Kidney capillary endothelial cell (primary cell): ENCODE measurements at places on chromosomes 2 and 18.
A peak's percentile ranks its signal among the peaks of the same experiment; 100 is the strongest.

GRCh38 chr2:58137856-58138255 is 91.2 kb downstream of the VRK2 start:
- peak; percentile 7 for DNase-seq

GRCh38 chr2:60549238-60549927 is 4.1 kb downstream of the BCL11A start:
- DNase-seq: no peak

- no peak for DNase-seq
Observed at GRCh38 chr2:167595839-167596471, 651.4 kb downstream of the STK39 start.

DNA sequence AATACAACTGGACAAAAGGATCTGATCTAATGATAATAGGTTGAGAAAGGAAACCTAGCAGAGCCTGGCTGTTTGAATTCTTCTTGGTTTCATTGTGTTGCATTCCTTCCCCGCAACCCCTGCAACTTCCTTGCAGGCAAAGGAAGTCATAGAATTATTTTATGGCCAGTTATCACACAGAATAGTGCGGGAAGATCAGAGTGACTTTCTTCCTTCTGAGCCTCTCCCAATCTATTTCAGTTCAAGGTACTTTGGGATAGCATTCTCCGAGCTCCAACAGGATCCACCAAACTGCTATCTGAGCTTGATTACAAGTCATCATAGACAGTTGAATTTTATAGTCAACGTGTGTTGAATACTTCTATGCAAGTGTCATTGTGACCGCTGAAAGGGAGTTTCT is 441.1 kb downstream of the DCC start:
- no peak for DNase-seq

- no peak for DNase-seq
Observed at GRCh38 chr18:45270289-45270771, 344.9 kb upstream of the SLC14A2 start.

- DNase-seq: no peak
Observed at GRCh38 chr2:168639441-168639898, 163.0 kb upstream of the NOSTRIN start.

DNA sequence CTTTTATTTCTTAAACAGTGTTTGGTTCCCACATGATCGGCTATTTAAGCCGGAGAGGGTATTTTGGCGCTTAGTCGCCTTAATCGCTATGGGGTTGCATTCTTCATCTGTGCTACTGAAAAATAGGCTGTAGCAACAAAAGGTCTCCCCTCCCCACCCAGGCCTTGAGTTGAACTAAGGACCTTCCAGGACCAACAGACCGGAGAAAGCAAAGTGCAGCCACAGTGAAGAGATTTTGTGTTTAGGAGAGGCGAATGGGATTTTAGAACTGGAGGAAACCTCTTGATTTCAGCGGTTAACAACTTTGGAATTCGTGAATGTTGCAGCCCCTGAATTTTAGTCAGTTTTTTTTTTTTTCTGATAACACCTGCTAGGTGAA is 1.4 kb downstream of the ITGA6 start:
- DNase-seq: no peak

GRCh38 chr18:57035590-57035989 is 111.3 kb upstream of the BOD1L2 start:
- no peak for DNase-seq

DNA sequence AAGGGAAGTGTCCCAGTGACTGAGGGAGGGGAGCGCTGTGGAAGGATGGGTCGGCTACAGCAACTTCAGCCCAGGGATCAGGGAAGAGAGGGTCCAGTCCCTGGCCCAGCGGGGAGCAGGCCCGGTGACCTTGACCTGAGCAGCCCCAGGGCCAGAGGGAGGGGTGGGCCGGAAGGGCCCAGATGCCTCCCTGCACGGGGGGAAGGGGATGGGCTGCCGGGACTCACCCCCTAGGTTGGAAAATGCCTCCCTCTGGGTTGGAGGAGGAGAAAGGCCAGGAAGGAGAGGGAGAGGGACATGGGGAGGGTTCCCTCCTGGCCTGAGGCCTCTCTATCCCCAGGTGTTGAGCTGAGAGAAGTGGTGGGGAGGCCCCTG is 19.8 kb downstream of the GPC1 start:
- DNase-seq: no peak

DNA sequence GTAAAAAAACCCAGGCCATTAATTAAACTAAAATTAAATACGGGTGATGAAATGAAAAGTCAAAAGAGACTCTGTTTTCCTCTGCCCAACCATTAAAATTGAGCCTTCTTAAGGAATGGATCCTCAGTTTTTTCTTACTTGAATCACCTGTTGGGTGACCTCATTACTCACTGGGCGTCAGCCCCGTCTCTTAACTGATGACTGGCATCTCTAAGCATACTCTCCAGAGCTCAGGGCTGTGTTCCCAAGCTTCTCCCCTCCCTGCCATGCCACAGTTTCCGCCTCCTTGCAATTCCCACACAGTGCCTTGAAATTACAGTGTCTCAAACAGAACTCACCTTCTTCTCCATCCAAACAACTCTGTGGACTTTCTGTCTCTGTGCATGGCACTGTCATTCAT is 421.1 kb upstream of the CELF4 start:
- no peak for DNase-seq

DNA sequence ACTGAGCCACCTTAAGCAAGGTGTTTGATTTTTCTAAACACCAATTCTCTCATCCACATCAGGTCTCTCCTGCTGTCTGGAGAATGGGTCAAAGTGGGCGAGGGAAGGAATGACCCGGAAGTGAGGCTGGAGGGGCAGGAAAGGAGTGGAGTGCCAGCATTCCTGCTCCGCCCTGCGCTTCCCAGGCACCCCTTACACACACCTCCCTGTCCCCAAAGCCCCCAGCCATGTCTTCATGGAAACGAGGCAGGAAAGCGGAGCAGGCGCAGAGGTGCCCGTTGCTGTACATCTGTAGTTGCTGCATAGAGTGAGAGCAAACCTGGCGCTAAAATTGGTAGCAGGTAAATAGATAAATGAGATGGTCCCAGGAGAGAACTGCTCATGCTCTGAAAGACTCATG is 27.2 kb upstream of the NT5DC4 start:
- no peak for DNase-seq

DNA sequence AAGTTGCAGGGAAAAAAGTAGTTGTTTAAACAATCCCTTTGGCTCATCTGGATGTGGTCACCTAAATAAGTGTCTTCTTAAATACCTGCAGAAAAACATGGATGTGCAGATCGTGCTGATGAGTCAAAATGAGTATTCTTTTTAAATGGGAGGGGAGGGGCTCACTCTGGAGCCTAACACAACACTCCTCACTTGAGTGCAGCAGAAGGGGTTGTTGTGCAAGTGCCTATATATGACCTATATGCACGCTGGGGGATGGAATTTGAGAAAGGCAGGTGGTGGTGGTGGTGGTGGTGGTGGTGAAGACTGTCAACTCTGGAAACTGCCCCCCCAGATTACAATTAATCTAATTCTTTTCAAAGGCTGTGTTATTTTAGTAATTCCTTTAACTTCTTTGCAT is 77.9 kb upstream of the FAM124B start:
- no peak for DNase-seq

DNA sequence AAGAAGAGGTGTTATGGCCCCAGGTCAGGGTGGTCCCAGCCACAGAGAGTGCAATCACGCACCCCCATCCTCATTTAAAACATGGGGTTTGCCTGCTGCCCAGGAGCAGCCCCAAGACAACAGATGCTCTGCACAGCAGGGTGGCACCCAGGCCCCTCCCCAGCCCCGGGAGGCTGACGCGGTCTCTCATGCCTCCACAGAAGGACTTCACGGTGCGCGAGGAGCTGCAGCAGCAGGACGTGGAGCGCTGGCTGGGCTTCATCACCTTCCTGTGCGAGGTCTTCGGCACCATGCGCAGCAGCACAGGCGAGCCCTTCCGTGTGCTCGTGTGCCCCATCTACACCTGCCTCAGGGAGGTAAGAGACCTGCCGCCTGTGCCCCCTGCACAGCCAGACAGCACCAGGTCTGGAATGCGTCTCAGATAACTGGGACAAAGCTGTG is 133.7 kb downstream of the SMAD7 start:
- DNase-seq: no peak

- no peak for DNase-seq
Observed at GRCh38 chr18:70005580-70005979, 57.9 kb upstream of the CD226 start.

DNA sequence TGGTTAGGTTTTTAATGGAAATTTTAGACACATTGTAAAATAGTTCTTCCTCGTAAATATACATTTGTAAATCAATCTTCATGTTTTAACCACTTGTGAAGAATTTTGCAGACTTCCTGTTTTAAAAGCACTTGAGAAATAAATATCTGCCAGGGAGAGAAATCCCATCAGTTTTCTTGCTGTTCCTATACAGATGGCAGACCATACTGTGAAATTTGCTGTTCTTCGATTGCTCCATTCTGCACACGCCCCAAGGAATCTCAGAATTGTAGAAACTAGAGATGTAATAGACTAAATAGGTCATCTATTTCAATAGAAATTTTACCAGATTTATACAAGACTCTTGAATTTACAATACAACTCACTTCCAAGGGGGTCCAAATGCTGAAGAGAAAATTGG is 75.8 kb upstream of the PIK3C3 start:
- DNase-seq: no peak

GRCh38 chr2:27914805-27915175 is 24.3 kb downstream of the BABAM2 start:
- no peak for DNase-seq

GRCh38 chr2:108428286-108429009 is 20.6 kb upstream of the GCC2 start:
- no peak for DNase-seq

- DNase-seq: no peak
Observed at GRCh38 chr2:212033888-212034287, 504.7 kb downstream of the ERBB4 start.

GRCh38 chr18:8538935-8539334 is 70.3 kb upstream of the RAB12 start:
- no peak for DNase-seq

GRCh38 chr18:54130631-54131030 is 93.8 kb downstream of the MBD2 start:
- DNase-seq: no peak

GRCh38 chr2:225670111-225670974 is 270.8 kb downstream of the NYAP2 start:
- DNase-seq: peak; percentile 13

DNA sequence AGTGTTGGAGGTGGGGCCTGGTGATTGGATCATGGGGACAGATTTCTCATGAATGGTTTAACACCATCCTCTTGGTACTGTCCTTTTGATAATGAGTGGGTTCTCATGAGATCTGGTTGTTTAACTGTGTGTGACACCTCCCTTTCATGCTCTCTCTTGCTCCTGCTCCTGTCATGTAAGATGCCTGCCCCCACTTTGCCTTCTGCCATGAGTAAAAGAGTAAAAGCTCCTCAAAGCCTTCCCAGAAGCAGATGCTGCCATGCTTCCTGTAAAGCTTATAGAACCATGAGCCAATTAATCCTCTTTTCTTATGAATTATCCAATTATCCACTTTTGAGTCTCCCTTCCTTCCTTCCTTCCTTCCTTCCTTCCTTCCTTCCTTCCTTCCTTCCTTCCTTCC is 317.7 kb downstream of the RDH14 start:
- DNase-seq: no peak

DNA sequence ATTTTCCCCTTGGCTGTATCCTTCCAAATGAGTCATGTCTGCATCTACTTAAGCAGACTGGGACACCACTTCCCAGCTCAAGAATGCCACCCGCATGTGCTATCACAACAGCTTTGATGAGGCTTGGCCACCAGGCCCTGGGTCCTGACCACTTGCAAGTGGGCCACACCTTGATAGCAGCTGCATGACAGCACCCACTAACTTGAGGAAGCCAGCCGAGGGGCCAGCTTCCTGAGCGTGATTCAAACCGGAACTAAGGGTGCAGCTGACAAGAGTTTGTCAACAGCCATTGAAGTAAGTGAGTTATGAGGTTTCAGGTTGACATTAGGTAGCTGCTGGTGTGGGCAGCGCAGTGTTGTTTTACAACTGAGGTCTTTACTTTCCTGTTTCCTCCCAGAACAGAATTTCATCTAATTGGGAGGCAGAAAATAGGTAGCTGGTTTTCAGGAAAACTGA is 54.4 kb downstream of the EPHA4 start:
- DNase-seq: peak; percentile 56

- DNase-seq: no peak
Observed at GRCh38 chr18:72452328-72452727, 91.8 kb downstream of the CBLN2 start.

DNA sequence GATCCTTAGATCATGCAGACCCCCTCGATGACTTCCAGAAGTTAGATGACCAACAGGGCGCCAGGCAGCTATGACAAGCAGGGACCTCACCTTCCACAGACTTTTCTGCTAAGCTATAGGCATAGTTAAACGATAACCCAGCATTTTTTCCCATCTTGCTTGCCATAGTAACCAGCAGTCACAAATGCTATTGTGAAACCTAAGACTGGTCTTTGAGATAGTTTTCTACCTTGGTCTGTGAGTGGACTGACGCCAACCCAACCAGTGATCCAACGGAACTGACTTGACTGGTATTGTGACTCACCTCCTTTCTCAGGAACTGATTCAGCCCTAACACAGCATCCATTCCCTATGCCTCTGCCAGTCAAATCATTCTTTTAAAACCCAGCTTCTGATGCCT is 361.2 kb downstream of the LRRTM4 start:
- DNase-seq: peak; percentile 1

DNA sequence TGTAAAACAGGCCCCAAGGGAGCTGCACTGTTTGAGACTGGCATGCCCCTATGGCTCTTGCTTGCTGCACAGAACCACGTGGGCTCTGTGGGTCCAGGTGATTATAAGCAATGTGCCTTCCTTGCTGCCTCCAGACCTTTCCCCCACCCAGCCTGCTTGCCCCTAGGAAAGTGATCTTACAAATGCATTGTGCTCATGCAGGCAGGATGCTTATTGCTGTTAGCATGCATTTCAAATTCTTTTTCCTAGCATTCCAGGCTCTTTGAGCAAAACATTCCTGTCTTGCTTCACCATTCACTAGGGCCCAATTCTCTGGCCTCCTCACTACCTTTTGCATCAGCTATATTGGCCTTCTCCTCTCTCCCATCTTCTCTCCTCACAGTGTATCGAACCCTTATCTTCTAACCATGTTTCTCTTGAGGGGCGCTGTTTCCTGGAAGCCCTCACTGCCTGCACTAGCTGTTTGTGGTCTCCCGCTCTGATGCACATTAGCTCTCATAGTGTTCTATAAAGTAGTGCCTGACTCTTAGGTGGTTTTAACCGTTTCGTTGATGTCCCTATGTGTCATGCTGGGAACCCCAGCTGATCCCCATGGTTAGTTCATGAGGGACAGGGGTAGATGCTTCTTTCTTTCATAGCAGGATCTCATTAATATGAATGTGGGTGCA is 152.9 kb upstream of the EPAS1 start:
- no peak for DNase-seq

GRCh38 chr2:3486047-3487027 is 33.0 kb downstream of the ADI1 start:
- no peak for DNase-seq

DNA sequence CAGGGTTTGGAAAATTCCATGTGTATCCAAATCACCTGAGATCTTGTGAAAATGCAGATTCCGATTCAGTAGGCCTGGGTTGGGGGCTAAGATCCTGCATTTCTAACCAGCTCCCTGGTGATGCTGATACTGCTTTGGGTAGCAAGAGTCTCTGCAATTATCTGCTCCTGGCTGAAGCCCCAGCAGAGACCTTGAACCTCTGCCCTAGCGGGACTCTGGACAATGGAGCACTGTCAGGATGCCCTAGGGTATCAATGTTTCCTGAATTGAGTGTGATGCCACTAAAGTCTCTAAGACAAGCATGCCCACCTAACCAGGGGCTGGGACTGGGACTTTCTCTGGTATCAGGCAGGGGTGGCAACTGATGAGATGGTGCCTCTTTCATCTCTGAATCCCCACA is 49.4 kb upstream of the KLHL29 start:
- DNase-seq: no peak
